ENCODE measurements at places on chromosomes 5 and 9.
A peak's percentile ranks its signal among the peaks of the same experiment; 100 is the strongest.

- no peak for DNase-seq
Measured at GRCh38 chr9:8351436-8351835, 551.9 kb upstream of the DMAC1 start.

DNA sequence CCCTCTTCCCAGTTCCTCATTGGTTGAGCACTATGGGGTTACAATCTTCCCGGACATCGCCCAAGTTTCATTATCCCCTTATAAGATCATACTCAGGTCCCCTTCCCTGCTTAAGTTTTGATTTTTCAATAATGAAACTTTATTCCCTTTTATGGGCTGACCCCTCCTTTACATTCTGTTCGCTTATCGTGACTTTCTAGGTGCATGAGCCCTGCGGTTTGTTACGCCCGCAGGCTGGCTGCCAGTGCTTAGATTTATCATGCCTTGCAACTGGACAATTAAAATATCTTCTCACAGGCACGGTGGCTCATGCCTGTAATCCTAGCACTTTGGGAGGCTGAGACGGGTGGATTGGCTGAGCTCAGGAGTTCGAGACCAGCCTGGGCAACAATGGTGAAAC, 127.9 kb upstream of the FER start:
- no peak for DNase-seq

DNA sequence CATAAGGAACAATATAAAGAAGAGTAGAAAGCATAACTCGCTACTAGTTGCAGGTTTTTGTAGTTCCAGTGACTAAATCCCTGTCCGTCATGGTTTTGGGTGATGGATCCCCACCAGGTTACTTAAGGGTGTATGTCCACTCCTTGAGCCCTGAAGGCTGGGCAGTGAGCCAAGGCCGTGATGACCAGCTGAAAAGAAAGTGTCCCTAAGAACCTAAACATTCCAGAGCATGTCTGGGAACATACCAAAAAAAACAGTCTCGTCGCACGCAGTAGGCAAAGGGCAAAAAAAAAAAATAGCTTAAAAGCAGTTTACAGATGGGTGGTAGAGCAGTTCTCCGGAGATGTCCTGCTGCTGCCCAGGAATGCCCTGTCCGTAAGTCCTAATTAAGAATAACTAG, 21.4 kb upstream of the SNAPC3 start:
- no peak for DNase-seq

DNA sequence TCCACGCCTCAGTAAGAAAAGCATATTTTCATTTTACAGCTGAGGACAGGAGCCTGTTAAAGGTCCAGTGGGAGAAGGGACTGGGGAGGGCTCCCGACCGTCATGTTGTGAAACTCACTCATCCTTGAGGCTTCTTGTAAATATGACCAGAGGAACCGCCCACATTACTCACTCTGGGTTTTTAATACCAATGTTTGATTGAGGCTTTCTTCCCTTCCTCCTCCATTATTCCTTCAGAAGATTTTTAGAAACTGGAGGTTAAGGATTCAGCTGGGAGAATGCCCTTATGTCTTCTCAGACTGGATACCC, 61.4 kb upstream of the GLRX start:
- no peak for DNase-seq

DNA sequence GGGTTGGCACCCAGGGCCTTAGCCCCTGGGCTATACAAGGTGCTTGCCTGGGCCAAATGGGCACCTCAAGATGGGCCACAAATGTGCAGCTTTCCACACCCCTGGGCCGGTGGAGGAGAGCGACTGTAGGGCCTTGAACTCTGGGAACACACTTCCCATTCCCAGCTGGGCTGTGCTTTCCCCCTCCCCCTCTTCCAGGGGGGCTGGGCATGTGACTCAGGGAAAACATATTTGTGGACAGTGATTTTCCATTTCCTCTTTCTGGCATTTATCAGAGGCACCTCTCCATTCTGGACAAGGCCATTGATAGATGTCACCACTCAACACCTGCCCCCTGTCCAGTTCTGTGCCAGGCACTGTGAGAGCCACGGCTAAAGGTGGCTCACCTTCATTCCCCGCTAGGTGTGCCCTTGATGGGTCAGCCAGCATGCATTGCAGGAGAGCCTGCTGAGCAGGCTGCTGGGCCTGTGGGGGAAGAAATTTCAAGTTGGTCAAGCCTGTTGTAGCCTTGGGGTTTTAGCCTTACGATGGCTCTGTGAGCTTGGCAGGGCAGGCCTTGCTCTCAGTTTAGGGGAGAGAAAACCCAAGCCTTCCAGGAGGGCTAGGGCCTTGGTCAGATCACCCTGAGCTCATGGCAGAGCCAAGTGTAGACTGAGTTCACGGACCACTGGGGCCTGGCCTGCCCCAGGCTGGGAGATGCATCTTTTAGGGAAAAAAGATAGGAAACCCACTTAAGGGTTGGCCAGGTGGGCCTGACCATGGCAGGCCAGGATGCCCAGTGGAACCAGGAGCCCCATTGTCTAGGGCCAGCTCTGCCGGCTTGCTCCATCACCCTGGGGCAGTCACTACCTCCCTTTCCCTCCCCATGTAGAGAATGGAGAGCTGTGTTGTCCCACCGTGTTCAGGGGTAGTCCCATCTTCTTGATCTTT, 113.9 kb downstream of the DAB2IP start:
- no peak for DNase-seq

DNA sequence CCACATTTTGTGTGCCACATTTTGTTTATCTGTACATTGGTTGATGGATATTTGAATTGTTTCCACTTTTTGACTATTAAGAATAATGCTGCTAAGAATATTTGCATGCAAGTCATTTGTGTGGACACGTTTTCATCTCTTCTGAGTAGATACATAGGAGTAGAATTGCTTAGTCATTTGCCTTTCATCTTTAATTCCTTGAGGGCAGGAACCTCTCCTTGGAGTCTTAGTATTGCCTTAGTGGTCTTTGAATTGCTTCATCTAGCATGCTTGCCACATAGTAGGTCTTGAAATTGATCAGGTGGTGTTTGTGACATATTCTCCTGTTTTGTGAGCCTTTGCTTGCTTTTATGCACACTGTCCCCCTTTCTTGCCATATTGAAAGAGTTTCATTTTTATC, 128.5 kb downstream of the NR3C1 start:
- no peak for DNase-seq

DNA sequence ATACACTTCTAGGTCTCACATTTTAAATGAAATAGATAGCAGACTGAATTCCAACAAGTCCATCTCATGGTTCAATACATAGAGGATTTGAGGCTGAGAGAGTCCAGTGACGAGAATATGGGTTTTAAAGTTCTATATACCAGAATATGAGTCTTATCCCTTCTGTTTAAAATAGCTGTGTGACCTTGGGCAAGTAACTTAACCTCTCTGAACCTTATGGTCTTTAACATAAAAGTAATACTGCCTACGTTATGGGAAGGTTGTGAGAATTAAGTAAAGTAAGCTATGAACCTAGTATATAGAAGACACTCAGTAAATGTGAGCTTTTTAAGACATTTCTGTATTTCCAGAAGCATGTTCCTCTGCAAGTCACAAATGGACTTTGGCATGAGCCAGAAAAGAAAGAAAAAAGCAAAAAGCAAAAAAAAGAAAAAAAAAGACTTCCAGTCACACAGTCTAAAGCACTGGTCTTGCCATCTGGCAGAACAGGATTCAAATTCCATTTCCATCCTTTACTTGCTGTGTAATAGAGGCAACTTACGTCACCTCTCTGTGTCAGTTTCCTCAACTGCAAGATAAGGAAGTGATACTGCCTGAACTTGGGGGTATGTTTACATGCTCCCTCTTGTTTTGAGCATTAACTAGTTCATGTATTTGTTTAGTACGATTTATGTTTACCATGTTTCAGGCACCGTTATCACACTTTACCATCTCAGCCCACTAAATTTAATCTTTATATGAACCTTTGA, 248.2 kb downstream of the TRIM32 start:
- DNase-seq, result no peak

DNA sequence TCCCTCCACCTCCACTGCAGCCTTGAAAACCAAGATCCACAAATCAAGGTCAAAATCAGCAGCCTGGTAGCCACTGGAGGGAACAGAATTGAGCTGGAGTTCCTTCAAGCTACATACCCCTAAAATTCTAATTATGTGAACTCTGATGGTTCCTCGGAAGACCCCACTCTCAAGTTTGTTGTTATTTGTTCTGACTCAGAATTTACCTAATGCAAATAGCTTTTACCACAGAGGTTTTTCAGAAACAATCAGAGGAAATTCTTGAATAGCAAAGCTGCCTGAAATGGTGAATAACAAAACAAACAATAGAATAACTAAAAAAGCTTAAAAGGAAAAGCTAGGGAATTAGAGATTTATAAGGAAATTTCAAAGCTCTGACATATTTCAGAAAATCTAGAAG, 220.0 kb downstream of the CDH18 start:
- no peak for DNase-seq

DNA sequence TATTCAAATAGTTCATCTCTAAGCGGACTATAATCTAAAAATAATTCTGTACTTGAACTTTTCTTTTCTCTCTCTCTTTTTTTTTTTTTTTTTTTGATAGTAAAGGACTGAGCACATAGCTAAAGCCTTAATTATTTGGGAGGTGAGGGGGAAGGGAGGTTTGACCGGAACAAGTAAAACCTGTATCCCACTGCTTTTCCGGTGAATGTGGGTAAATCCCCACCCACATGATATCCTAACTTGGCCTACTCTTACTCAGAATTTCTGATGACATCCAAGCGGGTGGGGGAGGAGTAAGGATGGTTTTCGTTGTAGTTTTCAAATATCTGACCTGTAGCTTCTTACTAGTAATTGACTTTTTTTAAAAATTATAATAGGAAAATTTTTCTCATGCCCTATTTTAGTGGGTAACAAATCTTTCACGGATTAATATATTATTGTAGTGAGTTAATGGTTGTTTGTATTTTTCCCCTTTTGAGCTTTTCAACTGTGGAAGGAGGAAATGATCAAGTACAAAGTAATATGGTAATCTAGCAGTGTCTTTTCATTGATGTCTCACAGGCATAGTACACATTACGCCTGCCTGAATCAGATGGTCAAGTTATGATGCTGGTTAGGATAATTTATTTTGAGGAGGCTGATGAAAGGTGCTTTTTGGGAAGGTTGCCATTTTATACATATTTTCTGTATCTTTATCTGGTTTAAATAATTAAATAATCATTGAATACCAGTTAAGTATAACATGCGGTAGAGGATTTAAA, 2.2 kb upstream of the ELL2 start:
- no peak for DNase-seq

DNA sequence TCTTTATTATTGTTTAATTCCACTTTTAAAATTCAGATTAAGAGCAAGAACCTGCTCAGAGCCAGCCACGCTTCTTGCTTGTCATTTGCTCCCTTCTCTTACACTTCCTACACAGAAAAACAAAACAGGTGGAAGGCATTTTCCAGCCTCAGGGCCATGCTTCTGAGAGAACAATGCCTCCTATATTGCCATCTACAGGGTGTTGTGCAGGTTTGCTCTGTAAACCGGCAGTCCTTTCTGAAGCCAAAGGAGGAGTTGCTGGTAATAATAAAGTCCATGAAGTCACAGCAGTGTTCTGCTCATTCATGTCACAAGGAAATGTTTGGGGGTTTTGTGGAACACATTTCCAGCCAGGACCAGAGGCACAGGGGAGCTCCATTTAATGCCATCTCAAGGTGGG, 16.1 kb upstream of the PRLR start:
- DNase-seq, result no peak

GRCh38 chr5:102211165-102211564, 84.9 kb downstream of the SLCO4C1 start:
- DNase-seq, result no peak

- DNase-seq, result peak; percentile 35
Measured at GRCh38 chr5:93583768-93584595, 960 bp downstream of the NR2F1 start.

DNA sequence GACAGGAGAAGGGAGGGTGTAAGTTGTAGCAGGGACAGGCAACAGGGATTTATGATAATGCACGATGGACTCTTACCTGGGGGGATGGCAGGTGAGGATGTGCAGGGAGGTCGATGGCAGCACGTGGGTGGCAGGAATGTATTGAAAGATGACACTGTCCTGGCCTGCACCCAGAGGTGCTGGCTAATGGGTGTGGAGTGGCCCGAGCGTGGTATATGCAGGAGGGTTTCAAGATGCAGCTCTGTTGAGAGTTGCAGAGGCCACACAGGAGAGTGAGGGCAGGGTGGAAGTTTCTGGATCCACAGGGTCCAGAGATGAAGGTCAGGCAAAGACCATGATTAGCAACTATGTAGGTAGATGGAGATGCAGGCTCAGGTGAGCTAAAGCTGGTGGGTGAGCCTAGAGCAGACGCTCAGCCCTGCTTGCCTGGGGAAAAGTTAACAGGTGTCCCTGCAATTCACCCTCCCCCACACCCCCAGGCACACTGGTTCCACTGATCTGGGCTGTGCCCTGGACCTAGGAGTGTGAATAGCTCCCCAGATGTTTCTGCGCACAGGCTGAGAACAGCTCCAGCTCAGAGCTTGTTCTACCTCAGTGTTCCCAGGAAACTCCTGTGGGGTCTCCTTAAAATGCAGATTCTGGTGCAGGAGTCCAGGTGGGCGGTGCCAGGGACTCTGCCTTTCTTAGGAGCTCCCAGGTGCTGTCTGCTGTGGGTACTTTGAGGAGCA, 21.5 kb upstream of the S1PR3 start:
- DNase-seq, result no peak

GRCh38 chr5:175821790-175822211, 49.6 kb upstream of the CPLX2 start:
- DNase-seq, result no peak

- no peak for DNase-seq
Measured at GRCh38 chr5:153222936-153223335, 267.5 kb upstream of the GRIA1 start.

GRCh38 chr5:110752953-110753352, 14.1 kb downstream of the SLC25A46 start:
- DNase-seq, result no peak

DNA sequence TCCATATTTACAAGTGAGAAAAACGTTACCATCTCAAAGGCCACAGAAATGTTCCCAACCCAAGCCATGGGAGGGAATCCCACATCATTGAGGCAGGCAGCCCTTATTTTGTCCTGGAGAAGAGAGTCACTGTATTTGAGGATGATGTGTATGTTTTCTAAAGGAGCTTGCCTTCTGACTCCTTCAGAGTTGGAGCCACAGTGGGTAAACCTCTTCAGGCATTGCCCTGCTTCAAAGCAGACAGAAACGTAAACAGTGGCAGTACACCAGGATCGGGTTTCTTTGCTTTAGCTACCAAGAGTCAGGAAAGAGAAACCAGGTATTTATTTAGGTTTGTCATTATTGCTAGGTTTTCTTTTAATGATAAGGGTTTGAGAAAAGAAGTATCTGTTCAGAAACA, 45.7 kb downstream of the MUSK start:
- DNase-seq, result no peak

GRCh38 chr9:115202960-115203751, 85.2 kb upstream of the TNC start:
- no peak for DNase-seq

GRCh38 chr5:1437876-1438559, 7.2 kb downstream of the SLC6A3 start:
- DNase-seq, result no peak

- no peak for DNase-seq
Measured at GRCh38 chr9:4080921-4081895, 218.7 kb downstream of the GLIS3 start.

- DNase-seq, result peak; percentile 30
Measured at GRCh38 chr5:123422433-123423277, 548 bp downstream of the CEP120 start.

GRCh38 chr5:15741591-15741990, 241.6 kb downstream of the FBXL7 start:
- no peak for DNase-seq

GRCh38 chr9:38361473-38361850, 31.0 kb upstream of the ALDH1B1 start:
- DNase-seq, result no peak

Measured in CD4-positive, alpha-beta T cell treated with Interleukin-1 beta for 1 hour (primary cell).